ENCODE measurements at places on chromosomes 6 and 20.

DNA sequence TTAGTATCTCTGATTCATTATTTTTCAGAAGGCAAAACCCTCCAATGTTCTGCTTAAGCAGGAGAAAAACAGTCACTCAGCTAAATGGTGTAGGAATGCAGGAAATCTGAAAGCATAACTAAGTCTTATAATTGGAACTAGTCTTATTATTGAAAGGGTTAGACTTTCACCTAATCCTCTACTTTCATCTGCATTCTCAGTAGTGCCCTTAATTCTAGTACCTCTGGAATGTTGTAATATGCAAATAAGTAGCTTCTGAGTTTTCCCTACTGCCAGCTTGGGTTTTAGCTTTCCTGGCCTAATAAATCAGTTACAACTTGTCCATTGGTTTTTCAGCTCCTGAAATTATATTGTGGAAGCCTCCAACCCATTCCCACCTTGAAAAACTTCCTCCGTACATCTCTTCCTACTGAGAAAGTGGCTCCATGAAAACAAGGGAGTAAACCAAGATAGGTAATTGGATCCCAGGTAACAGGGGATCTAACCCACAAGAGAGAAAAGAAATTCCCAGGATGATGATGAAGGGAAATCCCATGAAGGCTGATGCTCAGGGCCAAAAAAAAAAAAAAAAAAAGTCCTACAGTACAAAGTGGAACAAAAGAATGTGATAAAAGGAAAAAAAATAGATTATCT, 147.0 kb downstream of the TBC1D32 start:
- DNase-seq: no peak

- DNase-seq: no peak
Measured at GRCh38 chr6:169092375-169092774, 161.3 kb downstream of the THBS2 start.

DNA sequence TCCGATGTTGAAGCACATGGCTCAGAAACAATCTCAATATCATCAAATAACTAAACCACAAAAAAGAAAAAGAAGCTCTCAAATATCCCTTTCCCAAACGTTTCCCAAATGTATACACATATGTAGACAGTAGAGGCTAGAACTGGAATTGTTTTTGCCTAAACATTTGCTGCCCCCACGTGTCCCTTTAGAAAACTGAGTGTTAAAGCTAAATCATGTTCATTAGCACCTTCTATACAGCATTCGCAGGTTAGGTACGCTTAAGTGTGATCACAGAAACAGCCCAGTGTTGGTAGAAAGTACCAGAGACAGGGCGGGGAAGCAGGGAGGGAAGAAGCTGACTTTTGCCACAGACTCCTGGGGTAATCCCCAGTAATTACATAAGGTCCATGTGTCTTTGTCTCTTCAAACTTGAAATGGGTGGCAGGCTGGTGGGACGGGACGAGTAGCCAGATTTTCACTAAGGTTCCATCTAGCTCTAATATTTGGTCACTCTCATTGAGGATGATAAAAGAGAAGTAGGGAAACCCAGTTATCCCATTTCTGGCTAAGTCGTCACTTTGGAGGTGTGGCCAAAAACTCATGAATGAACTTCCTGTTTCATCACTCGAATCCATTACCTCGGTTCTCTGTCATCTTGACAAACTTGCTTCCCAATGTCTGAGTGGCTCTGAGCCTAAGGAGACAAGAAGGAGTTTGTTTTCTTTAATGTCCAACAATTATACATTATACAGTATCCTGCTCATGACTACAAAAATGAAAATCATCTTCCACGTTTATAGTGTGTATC, 15.0 kb upstream of the TFAP2A start:
- no peak for DNase-seq

GRCh38 chr6:68559716-68560115, 75.4 kb upstream of the ADGRB3 start:
- no peak for DNase-seq

DNA sequence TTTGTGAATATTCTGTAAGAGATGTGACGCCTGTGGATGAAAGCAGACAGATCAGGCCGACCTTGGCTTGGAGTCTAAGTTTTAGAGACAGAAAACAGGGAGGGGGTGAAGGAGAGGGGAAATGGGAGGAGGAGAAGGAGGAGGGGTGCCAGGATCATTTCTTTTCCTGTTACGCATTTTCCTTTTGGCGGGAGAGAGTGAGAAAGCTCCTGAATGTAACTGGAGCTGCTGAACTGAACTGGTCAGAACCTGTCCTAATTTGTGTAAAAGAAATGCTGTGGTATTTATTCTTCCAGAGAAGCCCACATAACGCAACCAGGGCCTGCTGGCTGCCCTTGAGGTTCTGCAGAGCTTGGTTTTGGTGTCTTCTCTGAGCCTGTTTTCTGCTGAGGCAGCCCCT, 41.9 kb downstream of the UTRN start:
- no peak for DNase-seq

- DNase-seq: no peak
Measured at GRCh38 chr6:125259354-125259736, 42.4 kb downstream of the HDDC2 start.

- DNase-seq: no peak
Measured at GRCh38 chr6:156832669-156833068, 55.5 kb downstream of the ARID1B start.

GRCh38 chr6:156699017-156699421, 78.2 kb upstream of the ARID1B start:
- no peak for DNase-seq

GRCh38 chr6:139955366-139956155, 581.1 kb upstream of the CITED2 start:
- DNase-seq: no peak

DNA sequence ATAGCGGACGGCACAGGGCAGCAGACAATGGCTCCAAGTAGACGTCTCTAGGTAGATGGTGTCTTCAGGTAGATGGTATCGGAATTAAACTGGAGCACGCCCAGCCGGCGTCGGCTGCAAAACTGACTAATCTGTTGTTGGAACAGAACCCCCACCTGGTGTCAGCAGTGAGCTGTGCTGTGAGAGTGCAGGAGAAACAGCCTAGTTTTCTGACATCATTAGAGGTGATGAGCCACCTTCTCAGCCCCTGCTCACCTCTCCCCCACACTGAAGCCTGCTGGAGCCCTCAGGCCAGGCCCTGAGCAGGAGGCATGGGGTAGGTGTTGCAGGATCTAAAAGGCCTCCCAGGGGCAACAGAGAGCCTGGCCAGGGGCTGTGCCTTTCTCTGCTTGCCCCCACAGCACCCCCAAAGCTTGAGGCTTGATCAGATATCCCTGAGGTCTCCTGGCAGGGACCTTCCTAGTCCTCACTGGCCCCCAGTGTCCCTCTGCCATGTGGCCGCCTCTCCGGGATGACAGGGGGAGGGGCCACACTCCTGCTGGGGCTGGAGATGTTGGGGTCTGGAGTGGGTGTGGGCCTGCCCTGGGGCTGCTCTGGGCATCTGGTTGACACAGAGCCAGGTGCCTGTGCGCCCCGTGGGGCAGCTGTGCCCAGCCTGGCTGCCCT, 6.9 kb upstream of the HELZ2 start:
- DNase-seq: no peak

- DNase-seq: no peak
Measured at GRCh38 chr6:168037856-168038255, 40.4 kb downstream of the KIF25 start.

DNA sequence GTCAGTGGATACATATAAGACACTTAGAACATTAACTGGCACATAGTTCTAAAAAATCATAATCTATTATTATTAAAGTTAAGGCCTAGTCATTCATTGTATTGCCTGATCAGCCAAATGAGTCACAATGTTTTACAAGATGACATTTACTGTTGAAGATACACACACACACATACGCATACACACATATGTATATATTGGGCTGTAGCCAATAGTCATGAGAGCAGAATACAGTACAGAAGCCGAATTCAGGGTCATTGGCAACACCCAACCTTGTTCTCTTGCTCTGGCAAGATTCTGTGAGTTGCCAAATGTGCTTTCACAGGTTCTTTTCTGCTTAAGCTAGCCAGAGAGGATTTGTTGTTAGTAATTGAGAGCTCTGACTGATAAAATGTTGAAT, 922.8 kb upstream of the MAP3K7 start:
- no peak for DNase-seq

- no peak for DNase-seq
Measured at GRCh38 chr6:134723081-134723871, 226.6 kb downstream of the ALDH8A1 start.

- no peak for DNase-seq
Measured at GRCh38 chr6:69135927-69136326, 500.8 kb downstream of the ADGRB3 start.

DNA sequence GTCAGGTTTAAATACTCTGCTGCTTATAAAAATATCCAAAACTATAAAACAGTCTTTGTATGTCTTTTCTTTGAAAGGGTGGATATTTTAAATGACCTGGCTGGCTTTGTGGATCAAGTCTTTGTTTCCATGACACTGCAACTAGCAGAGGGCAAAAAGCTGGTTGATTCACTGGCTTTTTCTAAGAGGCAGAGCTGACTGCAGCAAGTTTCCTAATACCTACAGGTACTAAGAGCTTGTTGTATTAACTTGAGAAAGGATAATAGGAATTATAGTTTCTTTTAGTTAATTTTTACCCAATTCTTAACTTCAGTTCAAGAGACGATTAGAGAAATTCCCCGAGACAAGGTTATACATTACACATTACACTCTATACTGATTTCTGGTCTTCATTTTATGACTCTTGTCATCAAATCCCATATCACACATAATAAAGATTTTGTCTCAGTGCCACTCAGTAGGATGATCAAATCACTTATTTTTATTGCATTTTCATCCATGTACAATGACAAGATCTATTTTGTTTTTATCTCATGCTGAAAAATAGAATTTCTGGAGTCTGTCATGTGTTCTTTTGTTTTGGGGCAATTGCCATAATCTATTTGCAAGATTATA, 120.1 kb upstream of the RIMS1 start:
- DNase-seq: no peak

DNA sequence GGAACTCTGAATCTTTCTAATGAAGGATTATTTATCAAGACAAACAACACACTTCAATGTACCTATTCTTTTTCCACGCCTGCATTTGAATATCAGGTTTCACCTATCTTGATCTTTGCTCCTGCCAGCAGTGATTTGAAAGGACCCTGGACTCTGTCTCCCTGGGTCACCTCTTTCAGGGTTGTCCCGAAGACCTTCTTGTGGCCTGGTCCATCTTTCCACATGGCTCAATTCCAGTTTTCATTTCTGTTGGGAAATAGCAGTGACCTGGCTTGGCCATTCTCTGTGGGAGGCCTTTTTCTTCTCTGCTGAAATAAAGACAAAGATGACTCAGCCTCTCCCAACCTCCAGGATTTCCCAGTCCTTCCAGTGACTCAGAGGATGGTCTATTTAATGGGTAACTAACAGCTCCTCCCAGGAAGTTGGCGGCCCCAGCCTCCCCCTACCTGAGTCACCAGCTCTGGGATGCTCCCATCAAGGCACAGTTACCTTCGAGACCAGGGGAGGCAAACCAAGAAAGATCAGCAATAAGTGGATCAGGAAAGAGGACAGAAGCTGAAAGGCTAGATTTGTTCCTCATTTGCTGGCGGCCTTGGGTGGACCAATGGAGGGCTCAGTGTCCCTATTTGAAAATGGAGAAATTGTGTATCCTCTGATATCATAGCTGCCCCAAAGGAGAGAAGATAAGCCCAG, 120.2 kb upstream of the RNF24 start:
- DNase-seq: peak; percentile 72

DNA sequence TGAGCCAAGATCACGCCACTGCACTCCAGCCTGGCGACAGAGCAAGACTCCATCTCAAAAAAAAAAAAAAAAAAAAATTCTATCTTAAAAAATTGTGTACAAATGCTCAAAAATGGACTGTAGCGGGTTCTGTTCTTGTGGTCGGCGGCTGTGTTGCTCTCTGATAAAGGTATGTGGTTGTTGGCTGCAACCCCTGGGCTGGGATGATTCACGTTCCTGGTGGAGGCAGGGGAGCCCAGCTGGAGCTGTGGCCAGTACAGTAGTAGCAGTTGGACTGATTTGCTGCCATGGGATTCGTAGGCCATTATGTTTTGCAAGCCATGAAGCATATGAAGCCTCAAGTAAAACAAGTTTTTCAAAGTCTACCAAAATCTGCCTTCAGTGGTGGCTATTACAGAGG, 22.3 kb downstream of the MDN1 start:
- DNase-seq: no peak

- no peak for DNase-seq
Measured at GRCh38 chr6:118784641-118785164, 109.2 kb upstream of the ASF1A start.

GRCh38 chr6:46269447-46270229, 98.9 kb upstream of the ENPP5 start:
- DNase-seq: no peak

- no peak for DNase-seq
Measured at GRCh38 chr6:67722861-67723261, 912.2 kb upstream of the ADGRB3 start.

DNA sequence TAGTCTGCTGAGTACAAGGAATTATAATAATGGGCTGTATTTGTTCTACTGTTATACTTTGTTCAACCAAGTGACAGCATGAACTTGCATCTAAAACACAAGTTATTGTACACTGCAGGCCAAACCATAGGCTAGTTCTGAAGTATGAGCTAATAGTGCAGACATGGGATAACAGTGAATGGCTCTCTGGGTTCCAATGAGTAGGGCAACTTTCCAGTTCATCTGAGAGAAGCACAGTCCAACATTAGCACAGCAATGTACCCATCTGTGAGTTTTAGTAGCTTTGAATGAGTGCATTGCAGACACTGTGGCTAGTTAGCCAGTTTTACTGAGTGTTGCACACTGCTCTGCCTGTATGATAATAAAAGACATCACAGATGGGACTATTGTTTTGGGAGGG, 56.5 kb upstream of the FUT9 start:
- no peak for DNase-seq

- DNase-seq: peak; percentile 50
Measured at GRCh38 chr6:15132854-15133670, 112.8 kb upstream of the JARID2 start.

DNA sequence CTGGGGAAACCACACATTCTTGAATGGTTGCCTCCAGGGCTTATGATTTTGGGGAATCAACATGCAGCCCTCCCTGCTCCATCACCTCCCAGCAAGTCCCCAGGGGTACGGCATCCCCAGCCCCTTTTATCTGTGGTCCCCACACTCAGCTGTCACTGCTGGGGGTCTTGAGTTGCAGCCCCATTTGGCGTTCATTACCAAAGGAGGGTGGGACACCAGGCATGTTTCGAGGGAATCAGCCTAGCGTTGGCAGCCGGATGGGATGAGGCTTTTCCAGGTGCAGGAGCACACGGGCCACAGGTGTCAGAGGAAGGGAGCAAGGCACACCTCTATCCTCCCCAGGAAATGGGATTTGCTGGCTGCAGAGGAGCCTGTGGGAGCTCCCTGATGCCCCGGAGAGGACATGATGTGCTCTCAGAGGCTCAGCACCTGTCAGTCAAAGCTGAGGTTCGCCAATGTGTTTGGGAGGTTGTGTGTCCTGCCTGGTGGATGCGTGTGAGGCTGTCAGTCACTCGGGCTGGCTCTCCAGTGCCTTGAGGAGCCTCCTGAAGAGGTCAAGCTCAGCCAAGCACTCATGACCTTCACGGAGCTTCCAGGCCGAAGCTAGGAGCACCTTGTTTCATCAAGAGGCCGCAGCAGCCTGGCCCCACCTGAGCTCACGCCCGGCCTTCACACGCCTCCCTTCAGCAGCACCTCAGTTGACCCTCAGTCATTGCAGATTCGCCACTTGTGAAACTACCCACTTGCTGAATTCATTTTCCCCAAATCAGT, 95.0 kb downstream of the ERMARD start:
- DNase-seq: no peak

Data from 8988T (cell line).